ENCODE measurements at places on chromosomes 12 and 14. TPM values are rescaled to one million over a fixed set of nuclear protein-coding genes. Genes with fewer than 3 reads are reported as not detected.

DNA sequence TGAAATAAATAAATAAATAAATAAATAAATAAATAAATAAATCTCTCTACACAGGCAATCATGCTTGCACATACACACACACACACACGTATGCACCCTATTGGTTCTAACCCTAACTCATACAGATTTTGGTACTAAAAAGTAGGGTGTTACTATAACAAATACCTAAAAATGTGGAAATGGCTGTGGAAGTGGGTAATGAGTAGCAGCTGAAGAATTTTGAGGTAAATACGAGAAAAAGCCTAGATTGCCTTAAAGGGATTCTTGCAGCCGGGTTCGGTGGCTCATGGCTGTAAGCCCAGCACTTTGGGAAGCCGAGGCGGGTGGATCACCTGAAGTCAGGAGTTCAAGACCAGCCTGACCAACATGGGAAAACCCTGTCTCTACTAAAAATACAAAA is 15.7 kb upstream of the SLC2A3 start:
- DNase-seq = peak; percentile 12

DNA sequence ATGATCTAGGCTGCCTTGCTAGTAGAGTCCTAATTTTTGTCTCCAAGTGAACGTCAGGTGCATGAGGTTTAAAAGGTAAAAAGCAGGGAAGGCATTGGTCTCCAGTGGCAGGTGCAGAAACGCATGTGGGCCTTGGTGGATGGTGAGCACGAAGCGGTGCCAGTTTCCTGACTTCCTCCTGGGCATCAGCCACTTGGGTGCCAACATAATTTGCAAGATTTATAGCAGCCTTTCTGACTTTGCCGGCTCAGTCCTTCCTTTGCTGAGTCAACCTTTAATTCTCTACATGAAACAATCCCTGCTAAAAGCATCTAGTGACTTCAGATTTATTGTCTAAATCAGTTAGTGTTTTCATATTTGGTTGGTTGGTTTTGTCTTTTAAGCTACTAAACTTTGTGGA is 355.7 kb upstream of the TMEM132C start:
- no peak for DNase-seq

DNA sequence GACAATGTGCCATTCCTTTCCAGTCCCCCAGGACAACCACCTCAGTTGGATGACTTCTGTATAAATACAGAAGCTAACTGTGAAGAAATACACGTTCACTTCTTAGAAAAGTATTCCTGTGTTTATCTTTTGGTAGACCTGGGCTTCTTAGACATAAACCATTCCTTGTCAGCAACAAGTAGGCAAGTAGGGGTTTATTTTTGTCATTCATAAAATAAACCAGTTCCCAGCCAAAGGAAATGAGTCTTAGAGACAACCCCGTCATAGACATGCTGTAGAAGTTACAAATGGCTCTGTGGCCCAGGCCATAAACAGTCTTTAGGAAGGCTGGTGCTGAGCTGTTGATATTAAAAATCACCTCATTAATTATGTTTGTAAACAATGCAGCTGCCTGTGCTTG is 243.2 kb downstream of the SPTSSA start:
- DNase-seq = no peak

DNA sequence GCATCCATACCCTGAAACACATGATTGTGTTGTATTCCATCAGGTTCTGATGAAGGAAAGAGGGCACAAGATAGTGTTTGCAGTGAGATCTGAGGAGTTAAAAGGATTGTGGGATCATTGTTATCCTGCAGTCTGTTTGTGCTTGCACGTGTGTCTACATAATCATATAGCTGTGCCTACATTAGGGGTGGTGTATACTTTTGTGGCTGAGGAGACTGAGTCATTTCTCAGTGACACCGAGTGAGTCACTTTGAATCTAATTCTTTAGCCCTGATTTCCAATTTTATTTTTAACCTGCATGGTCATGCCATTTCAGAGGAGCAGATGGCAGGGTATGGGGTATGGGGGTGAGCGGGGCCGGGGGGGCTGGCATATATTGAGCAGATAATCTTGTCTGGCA is 133.2 kb downstream of the ANO4 start:
- DNase-seq = no peak

DNA sequence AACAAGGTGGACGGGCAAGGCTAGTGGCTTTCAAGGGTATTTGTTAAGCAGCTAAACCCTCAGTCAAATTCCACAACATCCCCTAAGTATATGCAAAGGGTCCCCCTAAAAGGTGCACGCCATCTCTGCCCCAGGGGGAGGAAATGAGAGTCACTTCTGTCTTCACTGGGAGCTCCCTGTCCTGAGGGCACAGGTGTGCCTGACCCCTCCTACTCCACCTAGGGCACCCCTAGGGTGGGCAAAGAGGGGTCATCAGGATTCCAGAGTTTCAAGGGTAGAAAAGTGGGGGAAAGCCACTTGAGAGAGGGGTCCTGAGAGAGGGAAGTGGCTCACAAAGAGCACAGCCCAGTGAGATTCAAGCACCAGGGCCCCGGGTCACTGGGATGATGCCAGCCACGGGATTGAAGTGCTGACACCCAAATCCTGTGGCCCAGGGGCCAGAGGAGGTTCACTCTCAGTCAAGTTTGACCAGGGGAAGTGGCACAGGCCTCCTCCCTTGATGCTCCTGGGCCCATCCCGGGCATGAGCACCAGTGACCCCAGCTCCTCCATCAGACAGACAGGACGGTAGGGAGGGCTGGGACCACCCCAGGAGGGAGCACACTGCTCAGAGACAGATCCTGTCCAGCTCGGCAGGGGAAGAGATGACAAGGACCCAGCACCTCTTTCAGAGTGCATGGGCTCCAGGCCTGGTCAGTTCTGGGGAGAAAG is 82.3 kb upstream of the BCL11B start:
- DNase-seq = peak; percentile 72

DNA sequence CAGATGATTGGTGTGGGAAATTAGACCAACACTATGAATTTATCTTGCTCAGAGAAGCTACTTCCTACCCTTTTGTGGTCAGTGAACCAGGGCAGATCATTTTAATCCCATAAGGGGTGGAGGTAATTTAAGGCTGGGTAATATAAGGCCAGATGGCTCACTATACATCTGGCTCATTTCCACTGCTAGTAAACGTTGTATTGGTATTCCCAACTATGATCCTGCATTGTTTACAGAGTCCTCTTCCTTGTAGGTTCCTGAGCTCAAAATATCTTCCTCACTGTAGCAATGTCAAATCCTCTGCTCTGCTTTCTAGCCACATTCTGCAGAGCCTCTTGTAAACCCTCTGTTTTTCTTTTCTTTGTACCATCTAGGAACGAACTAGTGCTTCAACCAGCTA is 93.0 kb upstream of the MGAT4C start:
- DNase-seq = no peak

DNA sequence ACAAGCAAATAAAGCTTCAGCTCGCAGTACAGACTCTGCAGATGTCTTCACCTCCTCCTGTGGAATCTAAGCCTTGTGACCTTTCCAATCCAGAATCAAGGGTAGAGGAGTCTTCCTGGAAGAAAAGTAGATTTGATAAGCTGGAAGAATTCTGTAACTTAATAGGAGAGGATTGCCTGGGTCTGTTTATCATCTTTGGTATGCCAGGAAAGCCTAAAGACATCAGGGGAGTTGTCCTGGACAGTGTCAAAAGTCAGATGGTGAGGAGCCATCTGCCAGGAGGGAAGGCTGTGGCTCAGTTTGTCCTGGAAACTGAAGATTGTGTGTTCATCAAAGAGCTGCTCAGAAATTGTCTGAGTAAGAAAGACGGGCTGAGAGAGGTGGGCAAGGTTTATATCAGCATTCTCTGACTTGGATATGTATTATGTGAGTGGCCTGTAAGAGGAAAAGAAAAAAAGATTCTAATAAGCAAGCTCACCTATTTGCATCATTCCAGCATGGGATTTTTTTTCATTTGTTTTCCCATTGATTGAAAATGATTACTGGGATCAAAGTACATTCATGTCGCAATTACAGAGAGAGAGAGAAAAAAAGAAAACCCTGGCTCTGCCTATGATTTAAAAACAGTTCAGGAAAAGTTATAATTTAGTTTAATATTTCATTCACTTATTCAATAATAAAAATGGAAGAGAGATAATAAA is 767 bp downstream of the REP15 start:
- no peak for DNase-seq

GRCh38 chr14:105647784-105648608 is 121.6 kb downstream of the TMEM121 start:
- DNase-seq = no peak

- no peak for DNase-seq
Observed at GRCh38 chr14:90966493-90966892, 93.9 kb downstream of the RPS6KA5 start.

DNA sequence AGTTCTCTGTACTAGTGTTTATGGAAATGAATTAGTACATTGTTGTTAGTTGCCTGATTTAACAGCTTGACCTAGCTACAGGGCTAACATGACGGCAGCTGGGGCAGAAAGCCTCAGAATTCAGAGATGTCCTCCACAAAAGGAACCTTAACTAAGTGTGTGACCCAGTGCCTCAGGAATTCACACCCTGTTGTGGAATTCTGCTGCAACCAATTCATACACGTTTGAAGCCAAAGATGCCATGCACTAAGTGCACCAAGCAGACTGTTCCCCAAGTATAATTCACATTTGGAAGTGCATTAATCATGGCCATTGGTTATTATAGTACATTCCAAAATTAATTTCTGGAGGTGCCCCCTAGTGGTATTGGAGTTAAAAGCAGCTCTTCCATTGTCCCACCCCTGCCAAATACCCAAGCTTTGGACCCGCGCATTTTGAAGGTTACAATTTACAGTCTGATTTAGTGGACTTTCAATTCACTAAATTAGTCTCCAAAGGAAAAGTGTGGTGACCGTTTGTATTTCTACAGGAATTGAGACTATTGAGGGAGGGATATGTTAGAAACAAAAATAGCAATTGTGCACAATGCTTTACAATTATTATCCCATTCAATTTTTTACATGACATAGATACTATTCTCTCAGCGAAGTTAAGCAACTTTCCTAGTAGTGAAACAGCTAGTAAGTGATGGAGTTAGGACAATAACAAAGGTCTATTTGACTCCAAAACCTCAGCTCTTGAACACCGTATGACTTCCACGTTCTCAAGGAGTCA is 85.9 kb downstream of the PAX9 start:
- no peak for DNase-seq

GRCh38 chr12:32819424-32819823 is 63.7 kb upstream of the YARS2 start:
- DNase-seq = no peak

DNA sequence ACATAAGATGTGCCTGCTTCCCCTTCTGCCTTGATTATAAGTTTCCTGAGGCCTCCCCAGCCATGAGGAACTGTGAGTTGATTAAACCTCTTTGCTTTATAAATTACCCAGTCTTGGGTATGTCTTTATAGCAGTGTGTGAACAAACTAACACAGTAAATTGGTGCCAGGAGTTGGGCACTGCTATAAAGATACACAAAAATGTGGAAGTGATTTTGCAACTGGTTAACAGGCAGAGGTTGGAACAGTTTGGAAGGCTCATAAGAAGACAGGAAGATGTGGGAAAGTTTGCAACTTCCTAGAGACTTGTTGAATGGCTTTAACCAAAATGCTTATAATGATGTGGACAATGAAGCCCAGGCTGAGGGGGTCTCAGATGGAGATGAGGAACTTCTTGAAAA is 264.1 kb downstream of the DACT1 start:
- DNase-seq = no peak

GRCh38 chr12:104941454-104941853 is 16.6 kb downstream of the SLC41A2 start:
- DNase-seq = no peak

GRCh38 chr14:90628825-90629224 is 187.4 kb downstream of the TTC7B start:
- DNase-seq = no peak

GRCh38 chr14:32710231-32710671 is 228.4 kb upstream of the NPAS3 start:
- no peak for DNase-seq

The HOXC10 gene
- 0.16 TPM for total RNA-seq

The JDP2 gene
- total RNA-seq = 113 TPM

The DLK1 gene
- total RNA-seq = not detected

The ZNF891 gene
- total RNA-seq = 1.8 TPM

The GALNT6 gene
- total RNA-seq = 8.3 TPM

The GLT1D1 gene
- 4.1 TPM for total RNA-seq

The MIPOL1 gene
- total RNA-seq = 7.2 TPM

The OR6C76 gene
- total RNA-seq = not detected

The NID2 gene
- 66.2 TPM for total RNA-seq

Data from mesenteric fat pad (tissue), 1 donor.